A172 (cell line): ENCODE measurements at places on chromosomes 3 and 15.
A peak's percentile ranks its signal among the peaks of the same experiment; 100 is the strongest.

GRCh38 chr15:65653341-65653740, 31.6 kb downstream of the SLC24A1 start:
- DNase-seq, result peak; percentile 50

DNA sequence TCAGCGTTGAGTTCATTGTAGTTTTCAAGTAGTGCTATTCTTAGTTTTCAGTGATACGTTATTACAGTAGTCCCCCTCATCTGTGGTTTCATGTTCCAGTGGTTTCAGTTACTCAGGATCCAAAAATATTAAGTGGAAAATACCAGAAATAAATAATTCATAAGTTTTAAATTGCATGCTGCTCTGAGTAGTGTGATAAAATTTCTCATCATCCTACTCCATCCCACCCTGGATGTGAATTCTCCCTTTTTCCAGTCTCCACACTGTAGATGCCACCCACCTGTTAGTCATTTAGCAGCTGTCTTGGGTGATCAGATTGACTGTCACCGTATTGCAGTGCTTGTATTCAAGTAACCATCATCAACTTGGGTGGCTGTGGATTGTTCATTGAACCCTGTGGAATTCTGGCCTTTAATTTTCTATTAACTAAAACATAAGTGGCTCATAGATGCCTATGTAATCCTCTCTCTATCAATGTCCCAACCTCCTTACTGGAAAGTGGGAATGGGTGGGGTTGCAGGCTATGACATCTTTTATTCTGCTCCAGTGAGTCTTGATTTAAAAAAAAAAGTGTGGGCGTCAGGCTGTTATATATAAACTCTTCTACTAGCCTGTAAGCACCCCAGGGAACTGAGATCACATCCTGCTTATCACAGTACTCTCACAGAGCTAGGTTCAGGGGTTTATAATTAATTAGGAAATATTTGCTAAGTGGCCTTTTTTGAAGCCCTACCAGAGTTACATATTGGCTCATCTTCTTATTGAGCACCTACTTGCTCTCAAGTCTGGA, 97.5 kb downstream of the CFAP20DC start:
- DNase-seq, result no peak

DNA sequence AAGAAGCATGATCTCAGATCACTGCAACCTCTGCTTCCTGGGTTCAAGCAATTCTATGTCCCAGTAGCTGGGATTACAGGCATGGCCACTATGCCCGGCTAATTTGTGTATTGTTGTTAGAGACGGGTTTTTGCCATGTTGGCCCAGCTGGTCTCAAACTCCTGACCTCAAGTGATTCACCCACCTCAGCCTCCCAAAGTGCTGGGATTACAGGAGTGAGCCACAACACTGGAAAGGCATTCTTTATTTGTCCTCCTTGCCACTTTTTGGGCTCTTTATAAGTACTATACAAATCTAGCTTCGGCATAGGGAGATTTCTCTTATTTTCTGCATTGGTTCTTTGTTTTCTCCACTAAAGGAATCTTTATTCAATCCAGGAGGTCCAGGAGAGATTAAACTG, 18.6 kb downstream of the CMTM8 start:
- no peak for DNase-seq

GRCh38 chr3:104785947-104786346, 580.8 kb upstream of the ALCAM start:
- DNase-seq, result peak; percentile 1

- DNase-seq, result no peak
Observed at GRCh38 chr3:127915115-127915936, at the start of gene KBTBD12. KBTBD12 (plus strand) TSS chr3:127915232; CDS start chr3:127923062, 7,830 bp downstream.

DNA sequence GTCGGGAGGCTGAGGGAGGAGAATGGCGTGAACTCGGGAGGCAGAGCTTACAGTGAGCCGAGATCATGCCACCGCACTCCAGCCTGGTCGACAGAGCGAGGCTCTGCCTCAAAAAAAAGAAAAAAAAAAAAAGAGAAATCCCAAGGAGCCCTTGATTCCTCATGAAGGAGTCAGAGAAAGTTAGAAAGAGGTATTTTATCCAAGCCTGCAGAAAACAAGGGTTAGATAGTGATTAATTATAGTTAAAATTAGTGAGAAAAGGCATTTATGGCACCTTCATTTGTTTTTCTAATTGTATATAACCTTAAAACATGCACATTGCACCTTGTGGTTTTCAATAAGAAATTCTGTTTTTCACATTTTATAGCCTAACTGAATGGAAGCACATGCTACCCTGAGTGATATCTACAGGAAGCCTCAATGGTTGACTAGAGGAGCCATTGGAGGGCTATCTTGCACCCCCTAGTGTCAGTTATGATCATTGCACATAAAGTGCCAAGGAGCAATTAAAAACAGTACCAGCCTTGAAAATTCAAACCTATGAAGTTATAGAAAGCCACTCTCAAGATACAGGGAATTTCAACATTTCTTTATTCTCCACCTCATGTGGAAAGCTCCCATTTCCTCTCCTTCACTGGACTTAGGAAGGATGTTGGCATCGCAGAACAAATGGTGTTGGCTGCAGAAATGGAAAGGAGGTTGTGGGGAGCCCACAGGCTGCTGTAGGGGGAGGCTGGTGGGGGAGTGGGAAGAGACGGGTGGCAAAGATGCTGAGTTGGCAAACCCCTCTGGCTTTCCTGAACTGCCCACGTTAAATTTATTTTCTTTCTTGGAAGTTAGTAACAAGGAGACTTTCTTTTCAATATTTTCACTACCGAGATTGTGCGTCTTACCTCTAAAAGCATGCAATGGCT, 48.5 kb downstream of the ITGA11 start:
- DNase-seq, result peak; percentile 57

DNA sequence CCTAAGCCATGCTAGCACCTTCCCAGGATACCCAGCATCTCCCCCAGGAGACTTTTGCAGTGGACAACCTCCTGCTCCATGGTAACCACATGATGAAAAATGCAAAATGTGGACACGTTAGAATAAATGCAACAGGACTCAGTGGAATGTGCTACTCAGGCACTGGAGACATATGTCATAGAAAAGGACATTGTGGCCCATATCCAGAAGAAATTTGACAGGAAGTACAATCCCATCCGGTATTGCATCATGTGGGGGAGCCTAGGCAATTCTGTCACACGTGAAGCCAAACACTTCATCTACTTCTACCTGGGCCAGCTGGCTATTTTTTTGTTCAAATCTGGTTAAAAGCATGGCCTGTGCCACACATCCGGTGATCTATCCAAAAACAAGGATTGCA, 227.2 kb upstream of the GPR149 start:
- no peak for DNase-seq

- DNase-seq, result no peak
Observed at GRCh38 chr3:113600418-113601182, 68.2 kb downstream of the SIDT1 start.

- no peak for DNase-seq
Observed at GRCh38 chr15:40059821-40060220, 20.8 kb upstream of the SRP14 start.

- peak; percentile 68 for DNase-seq
Observed at GRCh38 chr3:31008994-31009393, 114.5 kb upstream of the GADL1 start.

- peak; percentile 36 for DNase-seq
Observed at GRCh38 chr3:43162230-43163084, 56.6 kb upstream of the POMGNT2 start.

GRCh38 chr3:190120269-190121060, at the start of gene P3H2:
P3H2 (minus strand) TSS chr3:190120897; CDS start chr3:190120731, 166 bp downstream.
- peak; percentile 77 for DNase-seq

DNA sequence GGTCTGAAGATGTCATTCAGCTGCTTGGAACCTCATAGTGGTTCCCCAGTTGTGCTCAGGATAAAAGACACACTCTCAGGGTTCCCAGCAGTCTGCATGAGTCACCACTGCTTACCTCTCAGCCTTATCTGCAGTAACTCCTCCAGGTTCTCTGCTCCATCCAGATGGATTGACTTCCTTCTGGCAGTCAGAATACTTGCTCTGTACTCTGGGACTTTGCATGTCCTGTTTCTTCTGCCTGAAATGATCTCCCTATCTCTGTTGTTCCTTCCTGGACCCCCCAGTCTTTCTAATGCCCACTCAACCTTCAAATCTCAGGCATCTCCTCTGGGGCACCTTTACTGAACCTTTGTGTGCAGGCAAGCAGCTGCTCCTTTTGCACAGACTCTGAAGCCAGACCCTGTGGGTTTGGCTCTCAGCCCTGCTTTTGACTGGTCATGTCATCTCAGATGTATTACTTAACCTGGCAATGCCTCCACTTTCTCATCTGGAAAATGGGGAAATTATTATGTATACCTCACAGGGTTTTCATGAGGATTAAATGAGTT, 38.4 kb downstream of the ITPR1 start:
- DNase-seq, result peak; percentile 33

DNA sequence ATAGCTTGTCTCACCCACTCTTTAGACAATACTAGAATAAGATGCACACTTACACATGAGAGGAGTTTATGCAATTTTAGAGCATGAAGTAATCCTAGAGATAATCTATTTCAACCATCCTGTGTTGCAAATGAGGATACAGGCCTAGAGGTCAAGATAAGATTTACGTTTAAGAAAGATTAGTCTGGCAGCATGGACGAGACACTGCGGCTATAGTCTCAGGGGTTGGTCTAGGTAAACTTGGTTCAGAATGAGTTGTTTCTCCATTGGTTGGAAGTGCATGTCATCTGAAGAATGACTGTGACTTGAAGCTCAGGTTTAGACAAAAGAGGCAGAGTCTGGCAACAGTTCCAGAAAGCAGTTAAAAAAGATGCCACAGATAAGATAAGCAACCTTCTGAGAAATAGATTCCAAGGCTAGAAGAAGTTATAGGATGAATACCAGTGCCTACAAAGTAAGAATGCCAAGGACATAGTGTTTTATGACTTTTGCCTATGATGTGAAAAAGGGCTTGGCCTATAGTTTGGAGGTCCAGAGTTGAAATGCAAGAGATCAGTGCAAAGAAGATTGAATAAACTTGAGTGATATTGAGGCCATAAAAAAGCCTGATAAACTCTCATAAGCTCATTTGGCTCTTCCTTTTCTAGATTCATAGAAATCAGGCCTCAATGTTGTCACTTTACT, 631.0 kb downstream of the SQOR start:
- DNase-seq, result no peak

DNA sequence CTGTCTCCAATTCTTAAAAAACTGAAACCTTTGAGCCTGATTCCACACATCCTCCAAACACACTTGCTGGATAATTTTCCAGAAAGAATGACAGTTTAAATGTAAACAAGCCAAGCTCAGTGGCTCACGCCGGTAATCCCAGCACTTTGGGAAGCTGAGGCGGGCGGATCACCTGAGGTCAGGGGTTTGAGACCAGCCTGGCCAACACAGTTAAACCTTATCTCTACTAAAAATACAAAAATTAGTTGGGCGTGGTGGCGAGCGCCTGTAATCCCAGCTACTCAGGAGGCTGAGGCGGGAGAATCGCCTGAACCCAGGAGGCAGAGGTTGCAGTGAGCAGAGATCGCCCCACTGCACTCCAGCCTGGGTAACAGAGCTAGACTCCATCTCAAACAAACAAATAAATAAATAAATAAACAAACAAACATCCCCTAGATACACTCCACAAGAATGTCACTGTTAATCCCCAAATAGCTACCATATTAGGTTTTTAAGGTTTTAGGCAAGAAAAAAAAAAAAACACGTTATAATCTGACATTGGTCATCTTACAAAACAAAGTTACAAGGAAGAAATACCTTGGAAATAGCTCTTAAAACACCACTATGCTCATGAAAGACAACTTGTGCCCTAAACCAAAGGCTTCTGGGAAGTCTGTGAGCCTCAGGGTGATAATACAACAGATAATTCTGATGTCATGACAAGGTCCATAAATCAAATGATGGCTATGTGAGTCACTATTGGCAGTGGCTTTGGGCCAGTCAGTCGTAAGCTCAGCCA, 13.2 kb downstream of the TNIK start:
- DNase-seq, result peak; percentile 85

DNA sequence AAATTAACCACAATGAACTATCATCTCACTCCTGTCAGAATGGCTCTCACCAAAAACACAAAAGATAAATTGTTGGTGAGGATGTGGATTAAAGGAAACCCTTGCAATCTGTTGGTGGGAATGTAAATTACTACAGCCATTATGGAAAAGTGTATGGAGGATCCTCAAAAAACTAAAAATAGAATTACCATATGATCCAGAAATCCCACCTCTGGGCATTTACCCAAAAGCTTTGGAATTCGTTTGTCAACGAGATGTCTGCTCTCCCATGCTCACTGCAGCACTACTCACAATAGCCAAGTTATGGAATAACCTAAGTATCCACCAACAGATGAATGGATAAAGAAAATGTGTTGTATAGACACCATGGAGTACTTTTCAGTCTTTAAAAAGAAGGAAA, 21.6 kb downstream of the FSIP1 start:
- no peak for DNase-seq

- no peak for DNase-seq
Observed at GRCh38 chr15:54119051-54119450, 140.8 kb downstream of the UNC13C start.

DNA sequence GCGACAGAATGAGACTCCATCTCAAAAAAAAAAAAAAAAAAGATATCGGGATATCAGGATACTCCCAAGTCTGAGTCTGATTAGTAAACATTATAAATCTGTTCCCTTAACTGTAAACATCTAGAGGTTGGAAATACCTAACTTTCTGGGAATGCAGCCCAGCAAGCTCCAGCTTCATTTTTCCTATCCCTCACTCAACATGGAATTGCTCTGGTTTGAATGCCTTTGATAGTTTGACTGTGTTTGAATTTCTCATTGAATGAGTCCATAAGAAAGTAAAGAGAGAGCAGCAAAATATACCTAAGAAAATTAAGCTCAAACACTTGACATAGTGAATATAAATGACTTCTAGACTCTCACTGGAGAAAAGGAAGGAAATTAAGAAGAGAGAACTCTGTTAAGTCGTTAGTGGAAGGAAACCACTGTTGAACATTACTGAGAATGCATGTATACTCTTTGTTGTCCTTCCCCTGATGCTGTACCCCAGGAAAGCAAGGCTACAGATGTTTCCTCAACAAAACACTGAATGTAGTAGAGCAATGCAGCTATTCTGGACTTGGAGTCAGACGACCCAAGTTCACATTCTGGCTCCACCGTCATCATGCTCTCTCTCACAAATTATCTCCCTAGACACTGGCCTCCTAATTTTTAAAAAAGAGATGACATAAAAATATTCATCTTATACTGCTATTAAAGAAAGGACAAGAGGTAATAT, 62.4 kb downstream of the CD200 start:
- no peak for DNase-seq

GRCh38 chr15:101852356-101852755, 40.4 kb downstream of the OR4F15 start:
- no peak for DNase-seq

DNA sequence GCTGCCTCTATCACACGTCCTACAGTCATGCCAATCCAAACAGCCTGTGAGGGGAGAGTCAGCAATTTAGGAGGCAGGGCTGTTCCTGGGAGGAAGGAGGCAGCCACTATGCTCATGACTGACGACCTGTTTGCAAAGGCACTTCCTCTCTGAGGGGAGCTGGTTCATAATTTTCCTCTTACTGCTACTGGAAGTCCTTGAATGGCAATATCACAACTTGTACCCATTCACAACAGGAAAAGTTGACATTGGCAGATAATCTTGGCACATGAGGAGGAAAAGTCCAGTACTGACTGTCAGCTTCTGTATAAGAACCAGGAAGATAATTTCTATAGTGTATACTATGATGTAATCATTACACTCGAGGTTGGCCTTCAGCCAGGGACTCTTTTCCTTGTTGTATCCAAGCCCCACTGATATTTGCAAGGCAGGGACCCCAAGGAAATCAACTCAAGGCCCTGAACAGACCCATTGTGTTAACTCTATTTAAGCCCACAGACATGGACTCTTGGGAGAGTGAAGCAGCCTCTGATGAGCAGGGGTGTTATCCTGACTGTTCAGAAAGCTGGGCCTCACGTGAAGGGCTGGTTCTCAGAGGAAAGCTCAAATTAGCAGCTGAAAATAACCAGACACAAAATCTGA, 267.3 kb upstream of the ADAMTS9 start:
- DNase-seq, result no peak

GRCh38 chr3:30712991-30713390, 106.6 kb downstream of the TGFBR2 start:
- no peak for DNase-seq
